ENCODE measurements at places on chromosomes 2 and 18. TPM values are rescaled to one million over a fixed set of nuclear protein-coding genes. Genes with fewer than 3 reads are reported as not detected.

UGT1A3 gene
- not detected for polyA plus RNA-seq

SLC23A3 gene
- polyA plus RNA-seq = 2.4 TPM

TUBA3E gene
- polyA plus RNA-seq = not detected

ROCK2 gene
- 21.3 TPM for polyA plus RNA-seq

HTR2B gene
- 0.26 TPM for polyA plus RNA-seq

DNA sequence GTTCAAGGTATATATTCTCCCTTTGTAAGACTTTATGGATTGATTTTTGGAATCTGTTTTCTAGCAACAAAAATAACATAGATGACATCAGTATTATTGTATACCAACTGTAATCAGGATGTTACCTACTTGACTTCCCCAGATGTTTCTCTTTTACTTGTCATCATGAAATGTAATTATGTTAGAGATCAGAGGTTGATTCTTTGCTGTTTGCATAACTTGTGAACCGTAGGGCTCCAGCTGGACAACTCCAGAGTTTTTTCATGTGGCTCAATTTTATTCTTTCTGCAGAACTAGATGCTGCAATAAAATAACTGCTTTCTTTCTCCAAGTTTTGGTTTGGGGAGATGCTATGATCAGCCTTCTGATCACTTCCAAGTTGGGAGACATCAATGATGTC, 58.1 kb downstream of the SPOPL start:
- H3K4me3 ChIP-seq = no peak overlapping the region
- H3K4me1 ChIP-seq = no peaks in the 10 kb centered on the region
- peaks cover 4% of the 10 kb centered on the region for H3K36me3 ChIP-seq
- H3K27ac ChIP-seq = no peak overlapping the region
- no peaks in the 10 kb centered on the region for H3K27me3 ChIP-seq

DNA sequence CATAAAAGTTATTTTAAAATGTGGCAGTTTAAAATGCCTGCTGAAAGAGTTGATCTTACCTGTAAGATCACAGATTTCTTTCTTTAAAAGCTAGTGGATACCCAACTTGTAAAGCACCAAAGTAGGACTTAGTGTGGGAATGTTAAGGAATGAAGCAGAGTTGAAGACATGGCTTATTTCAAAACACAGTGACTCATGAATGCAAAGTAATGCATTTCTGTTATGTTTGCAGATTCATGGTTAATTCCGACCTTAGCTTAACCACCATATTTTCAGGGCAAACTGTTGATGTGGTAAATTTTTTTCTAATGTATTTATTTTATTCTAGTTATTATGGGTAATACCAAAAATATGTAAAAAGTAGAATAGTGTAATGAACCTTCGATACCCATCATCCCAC, 206.8 kb upstream of the FOSL2 start:
- no peak overlapping the region for H3K4me3 ChIP-seq
- H3K27me3 ChIP-seq = no peaks in the 10 kb centered on the region
- H3K27ac ChIP-seq = no peak overlapping the region
- no peaks in the 10 kb centered on the region for H3K36me3 ChIP-seq

DNA sequence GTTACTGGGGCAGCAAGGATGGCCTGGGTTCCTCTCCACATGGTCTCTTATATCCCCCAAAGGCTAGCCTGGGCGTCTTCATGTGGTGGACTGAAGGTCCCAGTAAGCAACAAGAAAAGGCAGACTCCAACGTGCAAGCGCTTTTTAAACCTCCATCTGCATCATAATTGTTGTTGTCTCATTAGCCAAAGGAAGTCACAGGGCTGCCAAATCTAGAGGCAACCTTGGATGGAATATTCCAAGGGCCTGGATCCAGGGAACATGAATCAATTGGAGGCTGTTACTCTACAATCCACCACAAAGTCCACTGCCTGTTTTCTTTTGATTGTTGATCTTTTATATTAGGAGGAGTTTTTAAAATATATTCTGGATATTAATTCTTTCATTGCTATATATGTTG, 118.8 kb downstream of the SH3RF3 start:
- peaks cover 13% of the 10 kb centered on the region for H3K4me1 ChIP-seq
- no peak overlapping the region for H3K4me3 ChIP-seq
- H3K27ac ChIP-seq = no peak overlapping the region
- H3K36me3 ChIP-seq = no peaks in the 10 kb centered on the region
- DNase-seq = no peak
- no peaks in the 10 kb centered on the region for H3K27me3 ChIP-seq

DNA sequence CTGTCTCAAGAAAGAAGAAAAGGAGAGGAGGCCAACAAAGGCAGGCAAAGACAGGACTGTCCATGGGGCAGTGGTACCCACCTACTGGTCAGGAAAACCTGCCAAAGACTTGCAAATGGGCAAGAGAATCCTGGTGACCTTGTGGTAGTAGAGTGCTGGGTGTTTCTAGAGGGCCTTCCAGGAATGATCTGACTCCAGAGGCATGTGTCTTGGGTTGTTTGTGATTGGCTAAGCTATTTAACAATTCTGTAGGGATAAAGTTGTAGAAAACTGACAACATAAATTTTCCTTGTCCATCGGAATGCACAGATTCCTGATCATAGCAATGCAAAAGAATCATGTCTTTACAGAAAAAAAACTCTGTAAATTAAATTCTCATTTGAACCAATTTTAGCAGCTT, 68.5 kb upstream of the ZNF532 start:
- H3K4me3 ChIP-seq = no peak overlapping the region
- no peaks in the 10 kb centered on the region for H3K27me3 ChIP-seq
- DNase-seq = no peak
- H3K27ac ChIP-seq = no peak overlapping the region

GRCh38 chr2:221380062-221380461, 192.0 kb downstream of the EPHA4 start:
- no peaks in the 10 kb centered on the region for H3K36me3 ChIP-seq
- H3K27ac ChIP-seq = no peak overlapping the region
- H3K4me3 ChIP-seq = no peak overlapping the region
- H3K27me3 ChIP-seq = no peaks in the 10 kb centered on the region
- H3K4me1 ChIP-seq = no peaks in the 10 kb centered on the region
- no peak for DNase-seq

DNA sequence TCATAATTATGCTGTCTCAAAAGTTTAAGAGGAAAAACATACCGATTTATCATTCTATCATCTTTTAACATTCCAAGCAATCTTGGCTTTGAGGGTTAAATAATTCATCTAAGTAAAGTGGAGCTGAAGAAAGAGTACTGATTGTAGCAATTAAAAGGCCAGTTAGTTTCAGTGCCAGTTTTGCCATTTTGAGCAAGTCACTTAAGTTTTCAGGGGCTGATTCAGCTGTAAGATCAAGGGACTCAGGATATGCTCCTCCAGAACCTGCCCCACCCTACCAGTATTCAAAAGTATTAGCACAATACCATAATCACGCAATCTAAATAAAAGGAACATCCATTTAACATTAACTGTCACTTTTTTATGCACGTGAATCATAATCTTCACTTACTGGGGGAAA, 1.9 kb downstream of the SS18 start:
- H3K27me3 ChIP-seq = no peaks in the 10 kb centered on the region
- H3K4me1 ChIP-seq = peaks cover 4% of the 10 kb centered on the region
- H3K4me3 ChIP-seq = peak overlapping the region; percentile 99
- no peak overlapping the region for H3K27ac ChIP-seq

GRCh38 chr2:215729985-215730620, 283.2 kb downstream of the MREG start:
- H3K4me1 ChIP-seq = no peaks in the 10 kb centered on the region
- no peaks in the 10 kb centered on the region for H3K36me3 ChIP-seq
- no peak for DNase-seq
- no peak overlapping the region for H3K4me3 ChIP-seq
- no peak overlapping the region for H3K27ac ChIP-seq

DNA sequence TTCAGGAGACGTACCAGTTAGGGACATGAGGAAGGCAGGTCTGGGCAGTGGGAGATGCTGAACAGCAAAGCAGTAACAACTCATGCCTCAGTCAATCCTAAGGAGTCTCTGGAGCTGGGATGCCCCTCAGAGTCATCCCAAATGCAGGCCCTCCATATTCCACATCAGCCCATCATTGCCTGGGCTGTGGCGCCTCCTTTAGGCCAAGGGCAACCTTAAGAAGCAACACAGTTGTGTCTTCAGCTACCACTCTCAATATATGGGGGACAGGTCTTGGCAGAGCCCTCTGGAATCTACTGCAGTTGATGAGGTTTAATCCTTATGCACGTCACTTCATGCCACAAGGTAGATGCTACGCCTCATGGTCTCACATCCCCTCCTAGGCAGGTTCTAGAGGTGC, 682.0 kb upstream of the RAB6C start:
- no peak for DNase-seq
- no peaks in the 10 kb centered on the region for H3K36me3 ChIP-seq
- H3K4me3 ChIP-seq = no peak overlapping the region
- H3K27ac ChIP-seq = no peak overlapping the region

All from spinal cord (tissue), 10 donors.